Kidney (tissue), 22 donors: ENCODE measurements at places on chromosomes 16 and 17. TPM values are rescaled to one million over a fixed set of nuclear protein-coding genes. Genes with fewer than 3 reads are reported as not detected.

GRCh38 chr16:88686062-88686438 lies 257 bp downstream of the SNAI3 start:
- no peaks in the 10 kb centered on the region for H3K36me3 ChIP-seq
- H3K4me1 ChIP-seq = peaks cover 4% of the 10 kb centered on the region
- H3K4me3 ChIP-seq = peak overlapping the region; percentile 58
- H3K27ac ChIP-seq = no peak overlapping the region
- peaks cover 11% of the 10 kb centered on the region for H3K27me3 ChIP-seq
- no peak for DNase-seq

GRCh38 chr17:21019976-21020586 lies 22.7 kb downstream of the USP22 start:
- no peaks in the 10 kb centered on the region for H3K4me1 ChIP-seq
- DNase-seq = no peak
- H3K27me3 ChIP-seq = no peaks in the 10 kb centered on the region
- no peak overlapping the region for H3K27ac ChIP-seq

DNA sequence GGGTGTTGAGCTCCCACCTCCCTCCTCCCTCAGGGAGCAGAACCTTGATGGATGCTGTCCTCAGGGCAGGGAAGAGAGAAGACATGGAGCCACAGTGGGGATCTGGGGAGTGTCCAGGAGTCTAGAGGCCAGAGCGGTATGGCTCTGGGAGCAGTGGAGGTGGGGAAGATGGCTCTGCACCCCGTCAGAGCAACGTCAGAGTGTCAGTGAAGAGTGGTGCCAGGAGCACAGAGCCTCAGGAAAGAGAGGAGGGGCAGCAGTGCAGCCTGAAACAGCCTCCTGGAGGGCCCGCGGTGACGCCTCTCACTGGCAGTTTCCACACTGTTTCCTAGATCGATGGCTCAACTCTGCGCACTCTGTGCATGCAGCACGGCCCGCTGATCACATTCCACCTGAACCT lies 23.2 kb upstream of the SLC5A11 start:
- H3K27ac ChIP-seq = no peak overlapping the region
- no peak for DNase-seq
- H3K27me3 ChIP-seq = no peaks in the 10 kb centered on the region

- peaks cover 9% of the 10 kb centered on the region for H3K4me1 ChIP-seq
- DNase-seq = no peak
- H3K36me3 ChIP-seq = no peaks in the 10 kb centered on the region
- H3K4me3 ChIP-seq = no peak overlapping the region
Measured at GRCh38 chr17:58321571-58322525, 6.7 kb downstream of the TSPOAP1 start.

GRCh38 chr17:83053739-83054451 lies 25.5 kb upstream of the METRNL start:
- no peaks in the 10 kb centered on the region for H3K27me3 ChIP-seq
- no peak overlapping the region for H3K4me3 ChIP-seq
- DNase-seq = no peak
- no peaks in the 10 kb centered on the region for H3K36me3 ChIP-seq
- peaks cover 22% of the 10 kb centered on the region for H3K4me1 ChIP-seq
- peak overlapping the region; percentile 51 for H3K27ac ChIP-seq

GRCh38 chr16:78684030-78684611 lies 584.7 kb downstream of the WWOX start:
- no peaks in the 10 kb centered on the region for H3K36me3 ChIP-seq
- H3K27ac ChIP-seq = no peak overlapping the region
- no peaks in the 10 kb centered on the region for H3K4me1 ChIP-seq
- H3K4me3 ChIP-seq = no peak overlapping the region

DNA sequence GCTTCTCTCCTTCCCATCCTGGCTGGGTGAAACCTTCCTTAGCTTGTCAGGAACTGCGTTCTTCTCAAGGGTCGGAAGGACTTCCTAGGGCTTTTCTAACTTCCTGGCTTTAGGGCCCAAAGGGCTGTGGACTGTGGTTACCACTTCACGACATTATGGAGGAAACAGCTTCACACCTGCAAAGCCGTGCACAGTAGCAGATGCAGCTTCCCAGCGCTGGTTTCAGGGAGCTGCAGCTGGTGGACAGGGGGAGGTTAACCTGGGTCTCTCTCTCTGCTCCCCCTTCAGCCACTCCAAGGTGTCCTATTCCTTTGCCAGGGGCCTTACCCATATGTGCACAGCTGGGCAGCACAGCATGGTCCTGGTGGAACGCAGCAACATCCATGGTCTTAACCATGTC lies 155.8 kb upstream of the CDC42EP4 start:
- no peaks in the 10 kb centered on the region for H3K27me3 ChIP-seq
- no peak for DNase-seq
- H3K27ac ChIP-seq = no peak overlapping the region
- no peaks in the 10 kb centered on the region for H3K36me3 ChIP-seq
- no peak overlapping the region for H3K4me3 ChIP-seq
- no peaks in the 10 kb centered on the region for H3K4me1 ChIP-seq

DNA sequence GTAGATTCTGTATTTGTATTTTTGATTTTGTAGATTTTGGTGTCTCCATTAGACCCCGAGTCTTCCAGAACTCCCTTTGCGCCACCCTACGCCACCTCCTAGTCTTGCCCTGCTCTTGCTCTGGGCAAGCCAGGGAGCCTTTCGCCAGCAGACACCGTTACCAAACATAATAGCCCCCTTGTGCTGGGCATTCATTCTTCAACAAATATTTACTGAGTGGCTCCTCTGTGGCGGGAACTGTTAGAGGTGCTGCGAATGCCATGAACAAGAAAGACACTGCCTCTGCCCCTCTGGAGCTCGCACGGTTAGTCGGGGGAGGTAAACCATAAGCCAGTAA lies 841 bp upstream of the GPT2 start:
- H3K36me3 ChIP-seq = no peaks in the 10 kb centered on the region
- no peak for DNase-seq
- H3K4me1 ChIP-seq = peaks cover 8% of the 10 kb centered on the region

- no peak overlapping the region for H3K4me3 ChIP-seq
- no peaks in the 10 kb centered on the region for H3K36me3 ChIP-seq
- no peaks in the 10 kb centered on the region for H3K27me3 ChIP-seq
- no peak for DNase-seq
Measured at GRCh38 chr17:33927732-33928133, 327.4 kb upstream of the CCL2 start.

DNA sequence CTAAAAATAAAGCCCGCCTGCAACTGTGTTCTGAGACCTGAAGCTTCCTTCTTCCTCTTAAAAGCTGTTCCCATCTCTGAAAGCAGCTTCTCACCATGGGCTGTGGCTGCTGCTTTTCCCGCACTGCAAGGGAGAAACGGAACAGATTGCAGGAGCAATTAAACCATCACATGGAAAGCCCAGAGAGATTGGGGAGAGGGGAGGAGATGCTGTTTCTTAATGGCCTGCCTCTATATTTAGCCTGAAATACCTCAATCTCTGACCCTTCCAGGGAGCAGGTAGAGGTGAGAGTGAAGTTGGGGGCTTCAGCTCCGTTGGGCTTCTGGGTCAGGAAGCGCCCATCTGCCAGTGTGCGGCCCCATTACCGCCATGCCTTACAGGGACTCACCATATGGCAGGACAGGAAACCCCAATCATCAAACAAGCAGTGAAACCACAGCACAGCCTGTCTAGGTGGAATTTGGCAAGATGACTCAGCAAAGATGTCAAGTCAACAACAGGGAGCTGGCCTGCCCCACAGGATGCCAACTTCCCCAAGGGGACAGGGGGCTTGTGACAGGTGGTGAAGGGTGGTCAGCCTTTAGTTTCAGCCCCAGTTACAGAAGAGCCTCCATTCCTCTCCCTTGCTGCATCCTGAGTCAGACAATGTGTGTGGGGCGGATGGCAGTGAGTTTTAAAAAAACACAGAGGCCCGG lies 286.6 kb upstream of the CCL2 start:
- H3K27me3 ChIP-seq = no peaks in the 10 kb centered on the region
- no peaks in the 10 kb centered on the region for H3K4me1 ChIP-seq
- no peaks in the 10 kb centered on the region for H3K36me3 ChIP-seq
- no peak for DNase-seq
- no peak overlapping the region for H3K27ac ChIP-seq

DNA sequence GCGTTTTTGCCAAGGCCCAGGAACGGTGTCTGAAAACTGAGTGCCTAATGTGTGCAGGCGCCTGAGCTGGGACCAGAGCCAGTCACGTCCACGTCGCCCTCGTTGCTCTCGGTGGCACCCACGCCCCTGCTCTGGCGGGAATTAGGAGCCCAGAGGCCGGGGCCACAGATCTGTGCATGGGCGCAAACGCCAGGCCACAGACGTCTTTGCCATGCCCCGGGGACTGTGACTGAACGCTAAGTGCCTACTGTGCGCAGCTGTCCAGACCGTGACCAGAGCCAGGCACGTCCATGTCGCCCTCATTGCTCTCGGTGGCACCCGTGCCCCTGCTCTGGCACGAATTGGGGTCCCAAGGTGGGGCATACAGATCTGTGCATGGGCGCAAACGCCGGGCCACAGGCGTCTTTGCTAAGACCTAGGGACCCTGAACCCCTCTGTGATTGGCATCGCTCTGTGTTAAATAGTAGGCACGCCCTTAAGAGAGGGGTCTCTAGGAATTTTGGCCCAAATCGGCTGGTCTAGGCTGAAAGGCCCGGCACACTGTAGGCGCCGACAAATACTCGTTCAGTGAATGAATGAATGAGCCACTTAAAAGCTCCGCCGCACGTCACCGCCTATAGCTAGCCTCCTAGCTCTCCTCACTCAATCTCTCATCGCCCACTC lies 827 bp upstream of the UBALD1 start:
- H3K27me3 ChIP-seq = no peaks in the 10 kb centered on the region
- peak overlapping the region; percentile 40 for H3K4me3 ChIP-seq
- peak; percentile 89 for DNase-seq
- H3K4me1 ChIP-seq = no peaks in the 10 kb centered on the region
- peak overlapping the region; percentile 98 for H3K27ac ChIP-seq

DNA sequence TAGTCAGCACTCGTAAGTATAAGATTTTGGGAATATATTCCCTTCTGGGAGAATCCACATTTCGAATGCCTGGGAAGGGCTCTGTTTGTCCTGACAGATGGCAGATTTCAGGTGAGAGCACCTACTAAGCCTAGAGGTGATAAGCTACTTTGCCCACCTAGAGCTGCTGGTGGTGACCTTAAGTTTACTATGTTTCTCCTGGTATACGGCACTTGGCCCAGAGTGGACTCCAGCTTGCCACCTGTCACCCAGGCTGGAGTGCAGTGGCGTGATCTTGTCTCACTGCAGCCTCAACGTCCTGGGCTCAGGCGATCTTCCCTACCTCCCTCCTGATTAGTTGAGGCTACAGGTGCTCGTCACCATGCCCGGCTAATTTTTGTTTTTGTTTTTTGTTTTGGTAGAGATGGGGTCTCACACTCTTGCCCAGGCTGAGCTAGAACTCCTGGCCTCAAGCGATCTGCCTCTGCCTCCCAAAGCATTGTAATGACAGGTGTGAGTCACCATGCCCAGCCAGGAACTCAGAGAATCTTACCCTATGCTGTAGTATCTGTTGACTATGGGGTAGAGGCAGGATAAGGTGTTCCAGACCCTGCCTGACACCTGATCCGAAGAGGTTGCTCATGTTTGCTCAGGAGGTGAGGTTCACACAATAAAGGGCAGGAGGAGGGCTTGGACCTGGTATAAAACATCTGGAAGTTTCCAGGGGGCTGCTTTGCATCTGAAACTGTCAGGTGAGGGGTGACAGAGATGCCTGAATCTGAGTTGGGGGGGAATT lies at the start of gene ZG16:
Gene ZG16, plus strand, starts transcription at position 681 of the 775 bp plus-strand sequence. CDS start 1,011 bp downstream, outside the sequence.
- H3K27ac ChIP-seq = no peak within 1 kb of the TSS
- no peaks in the 10 kb centered on the region for H3K36me3 ChIP-seq
- DNase-seq = no peak
- no peaks in the 10 kb centered on the region for H3K27me3 ChIP-seq
- H3K4me3 ChIP-seq = no peak within 1 kb of the TSS

GRCh38 chr16:69087161-69087581 lies 18.3 kb upstream of the HAS3 start:
- H3K4me1 ChIP-seq = no peaks in the 10 kb centered on the region
- H3K27me3 ChIP-seq = no peaks in the 10 kb centered on the region
- H3K27ac ChIP-seq = no peak overlapping the region

GRCh38 chr17:78722246-78722761 lies 59.8 kb downstream of the CYTH1 start:
- no peaks in the 10 kb centered on the region for H3K36me3 ChIP-seq
- no peak overlapping the region for H3K4me3 ChIP-seq
- H3K27me3 ChIP-seq = no peaks in the 10 kb centered on the region
- DNase-seq = no peak
- no peak overlapping the region for H3K27ac ChIP-seq

- no peak overlapping the region for H3K27ac ChIP-seq
- DNase-seq = no peak
- H3K36me3 ChIP-seq = no peaks in the 10 kb centered on the region
- H3K4me3 ChIP-seq = no peak overlapping the region
Measured at GRCh38 chr16:55035029-55035428, 104.4 kb downstream of the IRX5 start.

- H3K4me3 ChIP-seq = no peak overlapping the region
- no peak overlapping the region for H3K27ac ChIP-seq
- no peaks in the 10 kb centered on the region for H3K27me3 ChIP-seq
Measured at GRCh38 chr17:39841134-39841683, 22.9 kb downstream of the IKZF3 start.

DNA sequence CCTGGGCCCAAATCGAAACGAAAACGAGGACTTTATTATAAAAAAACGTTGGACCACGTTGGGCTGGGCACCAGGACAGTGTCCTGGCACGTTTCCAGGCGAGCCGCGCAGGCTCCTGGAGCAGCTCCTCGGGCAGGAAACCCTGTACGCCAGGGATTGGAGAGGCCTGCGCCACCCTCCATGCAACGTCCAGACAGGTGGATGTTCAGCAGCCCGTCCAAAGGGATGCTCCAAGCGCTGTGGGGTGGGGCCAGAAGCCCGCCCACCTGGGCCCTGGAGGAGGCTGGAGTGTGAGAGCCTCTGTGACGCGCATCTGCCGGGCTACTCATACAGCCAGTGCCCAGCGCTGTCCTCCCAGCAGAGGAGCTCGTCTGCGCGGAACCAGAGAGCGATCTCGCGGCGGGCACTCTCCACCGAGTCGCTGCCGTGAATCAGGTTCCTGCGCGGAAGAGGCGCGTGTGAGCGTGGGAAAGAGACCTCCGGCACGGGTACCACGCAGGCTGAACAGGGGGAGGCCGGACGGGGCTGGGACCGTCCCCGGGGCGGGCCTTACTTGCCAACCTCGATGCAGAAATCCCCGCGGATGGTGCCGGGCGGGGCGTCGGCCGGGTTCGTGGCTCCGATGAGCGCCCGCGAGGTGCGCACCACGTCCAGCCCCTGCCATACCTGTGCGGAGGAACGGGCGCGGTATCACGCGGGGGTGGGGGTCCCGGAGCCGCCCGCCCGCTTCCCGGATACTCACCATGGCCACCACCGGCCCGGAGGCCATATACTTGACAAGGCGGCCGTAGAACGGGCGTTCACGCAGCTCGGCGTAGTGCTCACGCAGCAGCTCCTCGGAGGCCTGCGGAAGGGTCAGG lies 785 bp downstream of the NME3 start:
- DNase-seq = peak; percentile 91
- H3K4me1 ChIP-seq = peaks cover 6% of the 10 kb centered on the region
- H3K36me3 ChIP-seq = peaks cover 3% of the 10 kb centered on the region
- H3K27ac ChIP-seq = no peak overlapping the region
- peak overlapping the region; percentile 32 for H3K4me3 ChIP-seq

The HBQ1 gene
- total RNA-seq = not detected

The SMIM5 gene
- 8.0 TPM for total RNA-seq

The BLMH gene
- total RNA-seq = 32.5 TPM

The ODAD4 gene
- total RNA-seq = 6.0 TPM

The IGF2BP1 gene
- total RNA-seq = 1.3 TPM

The CDH3 gene
- total RNA-seq = 61.3 TPM

The MYH2 gene
- total RNA-seq = not detected

The KRT36 gene
- total RNA-seq = not detected

The C16orf46 gene
- total RNA-seq = 1.7 TPM

The CCL14 gene
- total RNA-seq = 134 TPM

The AHSP gene
- not detected for total RNA-seq

The SLC5A10 gene
- total RNA-seq = 9.7 TPM

The PRAC1 gene
- total RNA-seq = not detected

The PIK3R6 gene
- total RNA-seq = 2.3 TPM

The ZNF469 gene
- total RNA-seq = 1.6 TPM

The CLEC19A gene
- not detected for total RNA-seq

The C16orf96 gene
- 0.16 TPM for total RNA-seq
